ENCODE measurements at places on chromosomes 2 and 18. TPM values are rescaled to one million over a fixed set of nuclear protein-coding genes. Genes with fewer than 3 reads are reported as not detected.
A peak's percentile ranks its signal among the peaks of the same experiment; 100 is the strongest.

DNA sequence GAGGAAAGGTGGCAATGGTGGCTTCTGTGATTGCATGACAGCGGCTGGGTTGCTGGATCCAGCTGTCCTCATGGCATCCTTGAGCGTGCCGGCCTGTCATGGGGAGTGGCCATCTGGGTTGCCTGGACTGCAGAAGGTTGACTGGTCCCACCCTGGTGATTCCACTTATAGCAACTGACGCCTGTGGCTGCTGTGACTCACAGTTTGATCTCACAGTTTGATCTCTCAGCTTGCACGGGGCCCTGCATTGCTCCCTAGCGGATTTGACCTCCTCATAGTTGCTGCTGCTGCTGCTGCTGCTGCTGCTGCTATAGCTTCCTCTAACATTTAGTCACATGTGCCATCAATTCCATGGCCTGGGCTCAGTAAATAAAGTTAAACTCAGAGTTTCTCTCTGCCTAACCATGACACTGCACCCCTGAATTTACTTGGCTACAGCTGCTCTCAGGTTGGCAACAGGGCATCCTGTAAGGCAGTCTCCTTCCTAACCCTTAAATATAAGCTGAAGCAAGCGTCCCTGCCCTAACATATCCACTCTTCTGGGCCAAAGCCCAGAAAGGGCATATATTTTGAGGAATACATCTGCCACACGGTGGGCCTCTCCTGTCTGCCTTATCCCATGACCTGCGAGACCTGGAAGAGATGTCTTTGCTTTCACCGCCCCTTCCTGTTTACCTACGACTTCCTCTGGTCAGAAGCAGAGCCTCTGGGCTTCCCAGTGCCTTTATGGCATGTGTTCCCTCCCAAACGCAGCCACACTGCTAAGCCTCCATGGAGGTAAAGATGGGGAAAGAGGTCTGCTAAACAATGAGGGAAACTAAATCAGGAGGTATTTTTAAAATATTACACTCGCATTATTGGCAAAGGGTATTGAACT is 37.8 kb upstream of the CCDC150 start:
- no peak for DNase-seq

- DNase-seq, result no peak
Measured at GRCh38 chr2:58903427-58903826, 662.3 kb upstream of the FANCL start.

DNA sequence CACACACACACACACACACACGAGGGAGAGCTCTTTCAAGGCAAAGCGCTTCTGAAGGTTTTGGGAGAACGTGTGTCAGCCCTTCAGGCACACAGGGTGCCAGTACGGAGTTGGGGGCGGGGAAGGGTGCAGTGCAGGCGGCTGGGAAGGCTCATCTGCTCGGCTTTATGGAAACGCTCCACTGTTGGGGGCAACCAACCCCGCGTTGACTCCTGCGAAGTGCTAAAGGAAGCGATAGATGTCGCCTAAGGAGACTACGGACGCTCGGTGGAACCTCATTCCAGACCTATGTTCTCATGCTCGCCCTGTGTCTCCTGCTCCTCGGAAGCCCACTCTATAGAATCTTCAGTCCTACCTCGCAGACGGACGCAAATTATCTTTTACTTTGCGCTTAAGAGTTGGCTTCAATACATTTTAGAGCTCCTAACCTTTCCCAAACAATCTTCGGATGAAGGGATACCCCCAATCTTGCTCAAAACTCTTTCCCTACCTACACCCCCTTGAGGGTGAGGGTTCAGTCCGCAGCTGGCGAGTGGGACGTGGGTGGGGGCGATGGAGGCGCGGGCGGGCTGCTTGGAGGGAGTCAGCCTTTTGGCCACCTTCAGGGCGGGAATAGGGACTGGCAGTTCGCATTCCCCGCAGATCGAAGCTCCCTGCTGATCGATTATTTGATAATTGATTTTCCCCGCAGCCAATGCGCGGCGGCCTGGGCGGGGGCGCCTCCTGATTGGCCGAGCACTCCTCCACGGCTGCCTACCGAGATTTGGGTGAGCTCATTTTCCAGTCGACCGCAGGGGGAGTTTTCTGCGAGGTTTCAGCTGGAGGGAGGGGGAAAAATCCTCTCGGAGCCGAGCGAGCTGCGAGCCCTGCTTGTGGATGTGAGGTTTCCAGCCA is 1.9 kb upstream of the MEIS1 start:
- peak; percentile 90 for DNase-seq

GRCh38 chr2:187468262-187468661 is 20.2 kb upstream of the CALCRL start:
- DNase-seq, result no peak

DNA sequence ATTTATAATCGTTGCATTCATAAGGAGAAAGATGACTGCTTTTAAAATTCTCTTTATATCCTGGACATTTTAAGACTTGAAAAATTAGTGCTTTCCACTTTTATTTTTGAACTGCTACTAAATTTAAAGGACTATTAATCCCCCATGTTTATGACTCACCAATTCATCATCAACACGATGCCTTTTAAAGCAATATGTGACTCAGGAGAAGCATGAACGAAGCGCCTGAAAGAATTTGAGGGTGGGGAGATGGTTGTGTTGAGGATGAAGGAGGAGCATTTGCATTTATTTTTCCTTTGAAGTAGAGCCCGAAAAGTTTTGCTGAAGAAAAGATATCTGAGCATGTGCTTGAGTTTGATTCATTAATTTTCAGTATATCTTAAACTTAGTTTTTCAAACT is 192.2 kb upstream of the LRRTM1 start:
- DNase-seq, result no peak

GRCh38 chr2:199911877-199912161 is 726 bp downstream of the C2orf69 start:
- DNase-seq, result no peak

- DNase-seq, result no peak
Measured at GRCh38 chr2:181828122-181828705, 63.3 kb upstream of the ITPRID2 start.

GRCh38 chr2:16661526-16661925 is 4.1 kb downstream of the CYRIA start:
- DNase-seq, result no peak

ZNF385B gene
- total RNA-seq, result 2.2 TPM

HOXD13 gene
- not detected for total RNA-seq
